ENCODE measurements at places on chromosomes 2 and 18. TPM values are rescaled to one million over a fixed set of nuclear protein-coding genes. Genes with fewer than 3 reads are reported as not detected.

The CCL20 gene
- not detected for total RNA-seq

The ICOS gene
- total RNA-seq = 40.9 TPM

The WDR54 gene
- 56.9 TPM for total RNA-seq

The ACP1 gene
- 94.9 TPM for total RNA-seq

The CPO gene
- total RNA-seq = not detected

The ONECUT2 gene
- total RNA-seq = not detected

The RAX gene
- total RNA-seq = not detected

The TMEM247 gene
- not detected for total RNA-seq

The KCNG2 gene
- total RNA-seq = not detected

The YIPF4 gene
- 33.1 TPM for total RNA-seq

The CCDC148 gene
- not detected for total RNA-seq

The LYPD6B gene
- not detected for total RNA-seq

The ZSWIM2 gene
- not detected for total RNA-seq

The LTBP1 gene
- 0.30 TPM for total RNA-seq

The SERPINB10 gene
- not detected for total RNA-seq

The IL1RL2 gene
- total RNA-seq = not detected

The WNT10A gene
- 0.16 TPM for total RNA-seq

The RAB31 gene
- 1.1 TPM for total RNA-seq

The HOXD8 gene
- not detected for total RNA-seq

The TFPI gene
- total RNA-seq = not detected

The IGFBP2 gene
- total RNA-seq = 24.9 TPM

The CCDC74B gene
- 0.82 TPM for total RNA-seq

The FAHD2A gene
- 27.0 TPM for total RNA-seq

The STK11IP gene
- total RNA-seq = 39.6 TPM

The POTEC gene
- not detected for total RNA-seq

The FOXD4L1 gene
- 0.50 TPM for total RNA-seq

The G6PC2 gene
- total RNA-seq = not detected

The C2orf74 gene
- 7.0 TPM for total RNA-seq

The COL5A2 gene
- 0.52 TPM for total RNA-seq

The TSHZ1 gene
- 13.1 TPM for total RNA-seq

All from T-helper 2 cell treated with Interferon-gamma antibody and Interleukin-4, amounts not matched to agents 100 ng/mL and 5 ng/mL, for 36 hours (primary cell).